LHCN-M2 (cell line): ENCODE measurements at places on chromosomes 16 and 17.

DNA sequence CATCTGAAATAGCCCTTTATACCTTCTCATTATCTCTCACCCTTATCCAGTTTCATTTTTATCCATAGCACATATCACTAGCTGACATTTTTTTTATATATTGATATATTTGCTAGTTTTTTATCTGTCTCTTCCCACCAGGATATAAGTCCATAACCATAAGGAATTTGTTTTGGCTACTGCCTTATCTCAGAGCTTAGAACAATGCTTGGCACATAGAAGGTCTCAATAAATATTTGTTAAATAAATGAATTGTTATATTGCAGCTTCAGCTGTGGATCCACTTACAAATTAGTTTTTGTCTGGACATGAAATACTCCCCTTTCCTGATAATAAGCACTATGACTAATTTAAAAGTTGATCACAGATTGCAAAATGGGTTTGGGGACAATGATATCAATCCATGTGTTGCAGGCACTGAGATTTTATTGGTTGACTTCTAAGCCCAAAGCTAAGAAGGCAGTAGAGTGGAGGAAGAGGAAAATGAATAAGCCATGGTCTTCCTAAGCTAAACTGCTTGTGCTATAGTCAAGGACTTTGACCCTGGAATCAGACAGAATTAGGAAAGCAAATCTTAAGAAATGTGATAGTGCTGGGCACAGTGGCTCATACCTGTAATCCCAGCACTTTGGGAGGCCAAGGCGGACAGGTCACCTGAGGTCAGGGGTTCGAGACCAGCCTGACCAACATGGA lies 31.9 kb upstream of the YPEL2 start:
- DNase-seq = no peak

GRCh38 chr16:25896411-25896810 lies 204.7 kb downstream of the HS3ST4 start:
- no peak for DNase-seq

DNA sequence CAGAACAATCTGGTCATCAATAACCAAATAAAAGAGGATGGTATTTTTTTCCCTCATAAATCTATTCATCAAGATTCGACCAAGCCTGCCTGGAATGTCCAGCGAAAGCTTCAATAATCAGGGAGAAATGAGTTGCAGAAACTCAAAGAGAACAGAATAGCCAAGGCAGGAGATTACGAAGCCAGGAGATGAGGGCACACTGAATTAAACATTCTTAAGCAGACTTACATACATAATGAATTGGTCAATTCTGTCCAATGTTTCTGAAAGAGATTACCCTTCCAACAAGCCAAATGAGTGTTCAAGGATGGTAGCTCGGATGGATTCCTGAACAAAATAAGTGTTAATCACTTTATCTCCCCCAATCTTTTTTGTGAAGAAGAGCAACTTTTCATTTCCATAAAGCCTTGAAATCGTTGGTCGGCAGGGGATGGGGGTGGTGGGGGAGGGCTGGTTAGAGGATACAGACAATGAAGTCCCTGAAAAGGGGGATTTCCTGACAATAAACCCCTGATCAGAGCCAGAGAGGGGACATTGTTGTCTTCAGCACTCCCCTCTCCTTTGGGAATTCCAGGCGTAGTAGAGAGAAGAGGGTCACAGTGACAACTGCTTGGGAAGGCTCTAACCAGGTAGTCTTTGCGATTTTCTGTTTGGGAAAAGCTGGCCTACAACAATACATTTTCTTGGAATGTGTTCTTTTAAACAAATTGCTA lies 20.7 kb downstream of the TOX3 start:
- no peak for DNase-seq

DNA sequence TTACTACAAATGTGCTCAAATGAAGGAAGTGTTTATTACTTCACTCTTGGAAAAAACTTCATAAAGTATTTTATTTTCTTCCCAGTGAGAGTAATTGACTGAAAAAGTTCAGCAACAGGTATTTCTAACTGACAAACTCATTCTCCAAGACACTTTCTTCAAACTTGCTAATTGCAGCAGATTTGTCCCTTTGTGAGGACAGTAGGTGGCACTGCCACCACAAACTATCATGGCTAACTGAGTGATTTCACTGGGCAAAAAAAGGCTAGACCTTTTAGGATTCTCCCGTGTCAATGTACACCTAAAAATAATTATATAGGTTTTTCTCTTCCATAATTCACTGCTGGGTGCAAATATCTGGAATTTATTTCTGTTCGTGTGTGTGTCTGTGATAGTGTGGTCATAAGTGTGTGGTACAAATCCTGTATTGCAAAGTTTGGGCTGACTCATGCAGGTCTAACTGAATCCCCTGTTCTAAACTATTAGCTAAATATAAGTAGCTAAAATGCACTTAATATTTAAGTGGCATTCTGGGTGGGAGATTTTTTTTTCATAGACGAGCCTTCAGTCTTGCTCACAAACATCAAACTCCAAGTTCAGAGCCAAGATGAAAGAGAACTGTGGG lies 3.9 kb downstream of the HS3ST3A1 start:
- peak; percentile 74 for DNase-seq

- peak; percentile 76 for DNase-seq
Measured at GRCh38 chr16:106623-107324, 28.7 kb downstream of the MPG start.

GRCh38 chr16:67445441-67445912 lies 14.6 kb downstream of the HSD11B2 start:
- DNase-seq = no peak

DNA sequence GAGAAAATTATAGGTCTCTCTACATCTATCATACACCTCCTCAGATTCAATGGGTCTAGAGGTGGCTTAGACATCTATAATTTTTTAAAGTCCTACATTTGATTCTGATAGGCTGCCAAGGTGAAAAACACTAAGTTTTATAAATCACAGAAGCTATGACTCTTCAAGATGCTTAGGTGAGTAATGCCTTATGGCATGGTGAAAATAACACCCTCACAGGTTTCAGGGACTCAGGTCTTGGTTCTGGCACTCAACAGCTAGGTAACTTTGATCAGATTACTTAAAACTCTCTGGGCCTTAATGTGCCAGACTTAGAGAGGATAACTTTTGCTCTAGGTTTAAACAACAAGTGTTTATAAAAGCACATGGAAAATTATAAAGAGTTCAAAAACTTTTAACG lies 2.0 kb upstream of the COX10 start:
- no peak for DNase-seq

- DNase-seq = no peak
Measured at GRCh38 chr17:15945527-15946191, 729 bp downstream of the ADORA2B start.

DNA sequence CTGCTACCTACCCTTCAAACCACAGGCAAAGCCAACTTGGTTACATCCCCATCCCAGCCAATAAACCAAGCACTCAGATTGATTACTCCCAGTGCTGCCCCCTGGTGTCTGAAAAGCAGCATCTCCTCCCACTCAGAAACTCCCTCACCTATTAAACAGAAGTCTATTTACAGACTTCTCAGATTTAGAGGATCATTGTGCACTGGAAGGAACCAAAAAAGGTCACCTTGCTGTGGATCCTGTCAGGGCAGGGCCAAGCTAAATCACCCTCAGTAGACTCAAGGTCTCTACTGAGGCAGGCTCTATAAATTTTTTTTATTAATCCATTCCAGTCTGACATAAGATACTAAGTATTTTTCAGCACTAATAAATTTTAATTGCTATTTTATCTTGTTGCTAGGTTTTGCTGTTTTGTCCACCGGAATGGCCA lies 17.6 kb downstream of the HIGD1B start:
- peak; percentile 66 for DNase-seq

GRCh38 chr16:11619327-11619851 lies 32.7 kb upstream of the LITAF start:
- DNase-seq = no peak

- DNase-seq = no peak
Measured at GRCh38 chr17:65355246-65355645, 206.2 kb downstream of the AXIN2 start.

GRCh38 chr16:50146479-50147435 lies 6.3 kb upstream of the TENT4B start:
- DNase-seq = no peak

DNA sequence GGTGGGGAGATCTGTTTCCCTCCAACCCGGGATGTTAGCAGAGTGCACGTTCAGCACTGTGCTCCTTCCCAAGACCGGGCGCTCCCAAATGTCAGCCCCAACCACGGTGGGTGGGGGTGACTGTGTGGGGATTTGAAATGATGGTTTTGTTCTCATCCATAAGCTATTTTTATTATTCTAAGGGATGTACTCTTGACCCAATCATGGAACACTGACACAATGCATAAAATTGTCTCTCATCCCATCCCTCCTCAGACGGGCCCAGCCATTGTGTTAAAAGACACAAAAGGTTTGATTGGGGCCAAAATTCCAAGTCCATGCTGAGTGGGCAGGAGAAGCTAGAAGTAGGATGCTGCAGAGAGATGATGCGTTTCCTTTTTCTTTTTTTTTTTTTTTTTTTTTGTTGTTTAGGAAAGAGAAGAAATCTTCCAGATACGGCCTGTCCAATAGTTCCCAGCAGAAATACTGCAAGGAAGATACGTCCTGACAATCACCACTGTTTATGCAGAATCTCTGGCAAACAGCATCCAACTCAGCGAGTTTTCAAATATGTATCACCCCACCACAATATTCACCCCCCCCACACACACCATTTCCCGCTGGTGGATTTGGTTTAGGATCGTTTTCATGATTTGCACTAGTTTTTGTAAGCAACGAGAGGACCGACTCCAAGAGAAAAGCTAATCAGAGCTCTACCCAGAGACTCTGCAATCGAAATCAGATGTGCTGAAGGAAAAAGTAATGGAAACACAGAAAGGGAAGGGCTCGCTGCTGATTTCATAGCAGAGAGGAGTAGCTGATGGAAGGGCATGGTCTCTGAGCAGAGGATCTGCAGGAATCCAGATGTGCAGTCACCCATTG lies 163.5 kb upstream of the DYNLRB2 start:
- no peak for DNase-seq

DNA sequence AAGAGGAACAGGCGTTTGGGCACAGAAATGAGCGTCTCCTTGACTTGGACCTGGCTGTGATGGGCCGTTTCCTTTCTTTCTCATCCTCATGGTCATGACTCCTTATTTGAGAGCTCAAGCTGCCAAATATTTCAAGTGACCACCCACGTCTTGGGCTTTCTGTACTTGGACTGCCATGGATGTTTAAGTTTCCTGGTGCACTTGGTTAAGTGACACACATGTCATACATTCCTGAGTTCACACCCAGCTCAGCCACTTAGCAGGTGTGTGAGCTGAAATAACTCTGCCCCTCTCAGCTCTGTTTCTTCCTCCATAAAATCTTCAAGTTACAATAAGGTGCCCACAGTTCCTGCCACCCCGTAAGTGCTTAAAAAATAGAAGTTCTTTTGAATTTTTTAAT lies 114.5 kb downstream of the CLEC16A start:
- no peak for DNase-seq

GRCh38 chr17:55266958-55267688 lies 2.4 kb downstream of the HLF start:
- no peak for DNase-seq

DNA sequence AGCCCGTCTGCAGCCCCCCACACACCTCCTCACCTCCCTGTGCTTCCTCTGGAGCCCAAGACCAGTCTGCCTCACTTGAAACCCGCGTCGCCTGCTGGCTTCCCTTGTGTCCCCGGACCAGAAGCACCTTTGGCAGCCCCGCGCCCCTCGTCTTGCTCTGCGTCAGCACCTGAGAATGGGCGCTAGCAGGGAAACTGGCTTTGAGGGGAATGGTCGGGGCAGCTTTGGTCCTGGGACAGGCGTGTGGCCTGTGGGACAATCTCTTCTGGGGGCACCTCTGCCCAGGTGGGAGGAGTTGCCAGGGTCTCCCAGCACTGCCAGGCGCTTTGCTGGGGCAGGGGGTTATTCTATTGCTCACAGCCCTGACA lies 3.6 kb upstream of the MAFG start:
- no peak for DNase-seq

DNA sequence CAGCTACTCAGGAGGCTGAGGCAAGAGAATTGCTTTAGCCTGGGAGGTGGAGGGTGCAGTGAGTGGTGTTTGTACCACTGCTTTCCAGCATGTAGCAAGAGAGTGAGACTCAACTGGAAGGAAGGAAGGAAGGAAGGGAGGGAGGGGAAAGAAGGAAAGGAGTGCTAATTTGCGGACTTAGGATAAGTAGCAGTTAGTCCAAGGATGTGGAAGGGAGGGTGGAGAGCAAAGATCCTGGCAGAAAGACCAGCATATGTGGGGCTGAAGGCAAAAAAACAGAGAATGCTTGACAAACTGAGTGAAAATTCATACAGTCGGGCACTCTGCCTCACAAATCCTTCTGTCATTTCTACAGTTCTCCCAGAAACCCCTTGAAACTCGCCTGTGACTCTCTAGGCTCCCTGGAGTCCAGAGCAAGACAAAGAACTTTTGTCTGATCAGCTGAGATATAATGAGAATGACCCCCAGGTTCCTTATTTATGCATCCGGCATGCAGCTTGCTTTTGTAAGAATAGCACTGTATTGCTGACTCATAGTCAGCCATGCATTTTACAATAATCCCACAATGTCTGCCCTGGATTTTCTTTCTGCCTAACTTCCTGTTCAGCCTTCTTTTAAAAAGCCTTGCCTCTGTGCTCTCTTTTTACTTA lies 31.5 kb downstream of the CDK5RAP3 start:
- DNase-seq = peak; percentile 84

DNA sequence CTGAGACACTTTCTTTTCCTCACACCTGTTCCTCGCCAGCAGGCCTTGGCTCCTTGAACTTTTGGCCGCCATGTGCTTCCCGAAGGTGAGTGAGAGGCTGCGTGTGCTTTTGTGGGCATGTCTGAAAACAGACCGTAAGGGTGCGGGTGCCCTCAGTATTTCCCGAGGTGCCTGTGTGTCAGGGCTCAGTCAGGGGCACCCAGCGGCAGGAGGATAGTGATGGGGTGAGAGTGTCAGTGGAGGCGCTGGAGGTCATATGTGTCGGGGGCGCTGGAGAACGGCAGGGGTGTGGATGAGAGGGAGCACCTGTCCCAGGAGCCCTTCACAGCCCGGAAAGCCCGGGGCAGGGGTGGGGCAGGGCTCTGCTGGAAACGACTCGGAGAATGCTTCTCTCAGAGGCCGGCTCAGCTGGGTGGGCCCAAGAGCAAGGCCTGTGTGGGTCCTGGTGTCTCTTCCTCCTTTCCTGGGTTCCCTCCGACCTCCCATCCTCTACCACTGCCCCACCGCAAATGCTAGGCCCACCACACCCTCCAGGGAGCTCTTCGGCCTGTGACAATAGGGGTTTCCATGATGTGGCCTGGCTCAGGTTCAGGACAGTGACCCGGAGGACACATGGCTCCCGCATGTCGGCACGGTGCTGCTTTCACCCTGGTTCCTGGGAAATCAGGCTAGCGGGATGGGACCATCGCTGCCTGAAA lies 451 bp downstream of the IL32 start:
- DNase-seq = no peak

DNA sequence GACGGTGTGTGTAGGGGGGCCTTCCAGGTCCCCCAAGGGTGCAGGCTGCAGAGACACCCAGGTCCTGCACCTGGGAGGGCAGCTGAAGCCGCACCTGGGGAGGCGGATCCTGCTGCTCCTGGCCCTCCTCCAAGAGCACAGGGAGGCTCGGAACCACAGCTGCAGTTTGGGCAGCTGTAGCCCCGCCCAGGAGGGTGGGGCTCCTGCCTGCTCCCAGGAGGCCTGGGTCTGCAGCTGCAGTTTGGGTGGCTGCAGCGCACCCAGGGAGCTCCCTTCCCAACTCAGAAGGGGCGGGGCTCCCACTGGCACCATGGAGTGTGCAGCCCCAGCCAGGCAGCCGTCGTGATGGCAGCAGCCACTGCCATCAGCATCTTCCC lies 69.4 kb upstream of the NKD1 start:
- DNase-seq = no peak
